ENCODE measurements at places on chromosomes 3 and 15.
A peak's percentile ranks its signal among the peaks of the same experiment; 100 is the strongest.

DNA sequence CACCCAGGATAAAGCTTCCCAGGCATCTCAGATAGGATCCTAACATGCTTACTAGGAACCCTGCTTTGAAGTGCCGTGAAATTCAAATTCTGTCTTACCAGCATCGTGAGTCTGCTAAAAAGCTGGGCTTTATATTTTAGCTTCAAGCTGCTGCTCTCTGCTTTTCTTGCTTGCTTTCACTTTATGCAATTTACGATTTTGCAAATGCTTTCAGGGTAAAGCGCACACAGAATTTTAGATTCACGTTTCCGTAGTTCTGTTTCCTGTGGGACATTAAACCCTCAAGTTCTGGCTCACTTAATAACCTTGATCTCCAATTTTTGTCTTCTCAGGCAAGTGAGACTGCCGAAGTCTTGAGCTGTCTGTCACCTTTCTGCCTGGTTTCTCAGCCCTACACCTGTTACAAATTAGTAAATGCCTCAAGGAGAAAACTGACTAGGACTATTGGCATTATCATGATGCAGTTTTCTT, 170.5 kb upstream of the TGFBR2 start:
- DNase-seq = no peak

DNA sequence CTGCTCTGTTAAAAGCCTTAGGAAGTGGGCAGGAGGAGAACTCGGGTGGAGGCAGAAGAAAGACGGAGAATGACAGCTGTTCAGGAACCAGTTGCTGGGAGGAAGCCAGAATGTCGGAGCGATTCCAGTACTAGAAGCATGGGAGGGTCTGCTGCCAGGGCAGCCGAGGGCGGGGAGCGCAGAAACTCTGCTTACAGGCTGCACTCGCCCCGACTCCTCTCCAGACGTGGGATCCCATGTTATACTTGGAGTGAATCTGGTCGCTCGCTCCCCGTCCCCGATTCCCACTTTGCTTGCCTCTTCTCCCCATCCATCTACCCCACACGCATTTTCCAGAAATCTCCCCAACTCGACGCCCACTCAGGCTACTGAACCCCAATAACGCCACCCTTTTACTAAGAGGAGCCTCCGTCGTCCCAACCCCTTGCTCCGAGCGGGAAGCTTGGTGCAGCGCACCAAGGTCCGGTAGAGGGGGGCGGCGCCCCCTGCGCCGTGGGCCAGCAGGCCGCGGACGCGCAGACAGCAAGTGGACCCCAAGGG, 665 bp downstream of the GATM start:
- no peak for DNase-seq

- no peak for DNase-seq
These were observed 40.5 kb upstream of the XIRP1 start for GRCh38 chr3:39232859-39233258.

DNA sequence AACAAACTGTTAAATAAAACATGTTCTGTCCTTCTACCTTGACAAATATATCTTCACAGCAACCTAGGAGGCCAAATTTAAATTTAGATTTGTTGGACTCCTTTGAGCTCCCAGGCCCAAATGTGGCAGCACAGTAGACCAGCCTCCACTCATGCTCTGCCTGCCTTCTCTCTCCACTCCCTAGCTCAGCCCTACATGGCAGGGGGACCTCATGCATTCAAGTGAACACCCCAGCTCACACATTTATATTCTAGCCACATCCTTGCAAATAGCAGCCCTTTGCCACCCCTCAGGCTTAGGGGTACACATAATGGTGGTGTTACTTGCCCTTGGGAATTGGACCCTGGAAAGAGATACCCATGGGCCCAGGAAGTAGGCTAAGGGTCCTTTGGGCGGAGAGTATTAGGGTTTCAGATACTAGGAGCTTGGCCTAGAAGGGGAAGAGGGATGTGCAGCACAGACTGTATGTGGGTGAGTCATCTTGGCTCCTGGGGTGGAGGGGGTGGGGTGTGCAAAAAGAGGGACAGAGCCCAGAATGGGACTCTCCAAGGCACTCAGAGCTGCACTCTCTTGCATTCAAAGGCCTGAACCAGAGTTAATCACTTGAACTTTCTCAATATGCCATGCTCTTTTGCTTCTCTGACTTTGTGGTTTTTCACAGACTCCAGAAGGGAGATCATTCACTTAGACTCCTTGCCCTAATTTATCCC, 268.4 kb upstream of the ROPN1 start:
- peak; percentile 78 for DNase-seq

- peak; percentile 46 for DNase-seq
These were observed 47.2 kb downstream of the DIPK2A start for GRCh38 chr3:144018776-144019175.

DNA sequence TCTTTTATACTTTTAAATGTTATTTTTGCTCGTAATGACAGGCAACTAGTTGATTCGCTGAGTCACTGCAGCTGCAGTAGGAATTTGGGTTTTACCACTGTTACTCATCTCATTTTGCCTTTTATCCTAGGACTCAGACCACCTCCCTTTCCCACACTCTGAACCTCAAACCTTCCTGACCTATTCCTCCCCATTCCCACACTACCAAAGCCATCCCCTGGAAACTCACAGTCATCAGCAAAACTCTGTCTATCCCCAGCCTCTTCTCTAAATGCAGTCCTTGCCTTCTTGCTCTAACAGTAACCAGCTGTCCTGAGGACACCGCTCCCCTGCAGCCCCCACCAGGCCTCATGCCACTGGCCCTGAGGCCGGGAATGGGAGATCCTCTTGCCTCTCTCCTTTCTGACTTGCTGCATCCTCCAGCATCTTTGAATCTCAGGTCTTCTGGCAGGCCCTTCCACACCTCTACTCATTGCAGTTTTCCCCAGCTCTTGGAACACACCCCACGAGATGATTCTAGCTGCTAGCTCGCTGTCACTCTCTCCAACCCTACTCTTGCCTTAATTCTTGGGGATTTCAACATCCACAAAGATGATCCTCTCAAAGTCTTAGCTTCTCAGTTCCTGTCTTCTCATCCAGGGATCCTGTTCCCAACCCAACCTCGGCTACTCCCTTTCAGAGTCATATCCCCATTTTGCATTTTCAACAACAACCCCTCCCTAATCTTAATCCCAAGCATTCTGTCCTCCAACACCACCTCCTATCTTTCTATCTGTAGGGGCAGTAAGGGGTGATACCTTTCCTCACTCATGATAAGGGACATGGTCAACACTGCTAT, 55.9 kb upstream of the C3orf80 start:
- DNase-seq = peak; percentile 93

DNA sequence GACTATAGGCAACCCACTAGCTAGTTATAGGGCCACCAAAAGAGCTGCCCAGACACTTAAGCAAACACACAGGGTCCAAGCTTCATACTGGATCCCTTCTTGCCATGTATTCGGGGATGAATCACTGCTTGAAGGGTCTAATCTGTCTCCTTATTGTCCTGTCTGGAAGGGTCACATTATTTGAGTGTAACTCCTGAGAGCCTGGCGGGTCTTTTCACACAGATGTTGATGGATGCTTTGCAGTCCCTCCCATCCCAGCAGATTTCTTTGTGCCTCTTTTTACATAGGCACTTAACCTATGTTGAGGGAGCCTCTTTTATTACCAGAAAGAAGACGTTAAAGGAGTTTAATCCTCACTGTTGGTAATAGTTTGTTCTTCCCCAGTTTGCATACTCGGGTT, 56.6 kb downstream of the BBX start:
- DNase-seq = no peak

GRCh38 chr3:16995601-16996000, 110.8 kb downstream of the PLCL2 start:
- no peak for DNase-seq
